ENCODE measurements at places on chromosomes 4 and X.

- DNase-seq: no peak
Observed at GRCh38 chr4:84583876-84584380, 1.0 kb downstream of the CDS1 start.

DNA sequence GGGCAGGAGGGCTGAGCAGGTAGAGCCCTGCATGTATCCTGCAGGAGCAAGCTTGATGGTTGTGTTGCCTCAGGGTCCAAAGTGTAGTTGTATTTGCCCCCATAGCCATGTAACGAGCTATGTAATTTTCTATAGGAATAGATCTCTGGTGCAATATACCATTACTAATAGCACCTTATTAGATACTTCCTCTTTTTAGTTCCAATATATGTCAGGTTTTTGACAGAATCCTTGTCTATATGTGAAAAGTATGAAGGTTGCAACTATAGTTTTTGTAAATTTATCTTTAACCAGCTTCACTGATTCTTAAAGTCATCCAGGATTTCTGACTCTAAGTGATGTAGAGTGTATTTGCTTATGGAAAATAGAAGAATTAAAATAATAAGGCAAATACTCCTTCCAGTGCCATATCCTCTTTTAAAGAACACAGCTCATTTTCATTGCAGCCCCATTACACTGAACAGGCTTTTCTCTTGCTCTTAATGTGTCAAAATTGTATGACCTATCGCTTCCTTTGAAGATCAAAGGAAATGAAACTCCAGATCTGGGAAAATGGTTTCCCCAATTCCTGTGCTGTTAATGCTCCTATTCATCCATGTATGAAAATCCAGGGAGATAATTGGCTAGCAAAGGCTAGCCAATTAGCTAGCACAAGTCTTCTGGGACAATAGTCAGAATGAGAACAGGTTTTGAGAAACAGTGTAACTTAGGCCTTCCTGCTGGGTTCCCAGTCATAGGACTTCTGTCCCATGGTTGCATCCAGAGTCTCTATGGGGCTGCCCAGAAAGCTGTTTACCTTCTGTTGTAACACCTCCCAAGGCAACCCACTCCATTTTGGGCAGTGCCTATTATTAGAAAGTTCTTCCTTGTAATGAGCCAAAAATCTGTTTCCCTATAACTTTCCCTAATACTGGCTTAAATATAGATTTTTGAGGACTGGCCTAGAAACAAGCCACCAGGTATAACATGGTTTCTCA is 90.6 kb downstream of the TSPAN7 start:
- DNase-seq: no peak

GRCh38 chrX:119638725-119639471 is 32.7 kb upstream of the NKRF start:
- no peak for DNase-seq

DNA sequence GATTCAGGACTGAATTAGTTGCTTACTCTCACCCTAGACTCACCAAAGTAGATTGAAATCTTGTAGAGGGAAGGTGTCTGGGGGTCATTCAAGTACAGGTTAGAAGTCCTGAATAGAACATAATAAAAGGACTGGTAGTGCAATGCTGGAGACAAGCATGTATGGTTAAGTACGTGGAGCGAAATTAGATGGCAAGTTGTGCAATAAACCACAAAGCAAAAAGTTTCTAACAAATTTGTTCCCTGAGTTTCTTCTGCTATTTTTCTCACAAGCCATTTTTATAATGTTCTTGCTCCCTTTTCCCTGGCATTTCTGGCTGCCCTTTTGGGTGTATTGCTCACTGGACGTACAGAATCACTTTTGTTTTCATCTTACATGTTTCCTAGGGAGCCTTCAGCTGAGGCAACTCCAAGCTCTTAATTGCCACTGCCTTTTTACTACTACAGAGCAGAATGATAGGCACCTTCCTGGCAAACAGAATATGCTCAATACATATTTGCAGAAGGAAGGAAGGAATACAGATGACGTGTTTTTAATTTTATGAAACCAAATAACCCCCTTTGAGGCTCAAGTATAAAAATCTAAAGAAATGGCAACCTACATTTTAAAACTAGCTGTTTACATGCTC is 23.4 kb downstream of the LANCL3 start:
- DNase-seq: no peak

DNA sequence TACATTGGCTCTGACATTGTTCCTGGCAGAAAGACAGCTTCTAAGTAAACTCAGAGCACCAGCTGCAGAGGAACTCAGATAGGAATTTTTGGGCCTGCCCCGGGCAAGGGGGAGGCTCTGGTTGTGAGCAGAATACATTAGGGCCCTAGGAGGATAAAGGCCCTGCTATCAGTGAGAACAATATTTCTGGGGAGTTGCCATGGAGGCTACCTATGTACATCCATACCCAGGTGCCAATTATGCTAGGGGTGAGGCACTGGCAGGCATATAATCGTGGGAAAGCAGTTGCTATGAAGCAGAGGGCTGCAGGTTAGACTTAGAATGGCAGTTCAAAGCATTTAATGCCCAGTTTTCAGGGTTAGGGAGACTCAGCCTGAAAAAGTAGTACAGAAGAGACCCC is 273.5 kb upstream of the EDA2R start:
- DNase-seq: no peak

DNA sequence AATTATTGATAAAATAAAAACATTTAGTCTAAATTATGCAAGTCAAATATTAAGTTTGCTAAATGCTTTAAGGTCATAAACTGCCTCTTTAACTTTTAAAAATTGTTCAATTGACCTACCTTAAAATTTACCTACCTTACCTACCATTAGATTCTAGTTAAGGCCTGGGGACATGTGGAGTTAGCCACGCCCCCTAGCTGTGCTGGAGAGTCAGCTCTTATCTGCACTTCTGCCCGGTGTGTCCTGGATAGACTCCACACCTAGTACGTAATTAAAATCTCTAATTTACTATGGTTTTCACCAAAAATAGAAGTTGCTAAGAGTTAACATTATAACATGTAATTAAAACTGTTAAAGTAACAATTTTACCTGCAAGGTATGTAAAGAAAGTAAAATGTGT is 22.7 kb downstream of the TENM3 start:
- DNase-seq: no peak

DNA sequence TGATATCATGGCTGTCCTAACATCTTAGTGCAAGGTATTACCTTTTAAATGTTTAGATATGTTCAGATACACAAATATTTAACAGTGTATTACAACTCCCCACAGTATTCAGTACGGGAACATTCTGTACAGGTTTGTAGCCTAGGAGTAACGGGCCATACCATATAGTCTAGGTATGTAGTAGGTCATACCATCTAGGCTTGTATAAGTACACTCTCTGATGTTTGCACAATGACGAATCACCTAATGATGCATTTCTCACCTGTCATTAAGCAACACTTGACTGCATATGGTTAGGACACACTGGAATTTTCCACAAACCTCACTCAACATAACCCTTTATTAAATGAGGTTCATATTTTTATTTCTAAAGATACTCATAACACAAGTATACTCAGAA is 67.7 kb downstream of the THOC2 start:
- no peak for DNase-seq

DNA sequence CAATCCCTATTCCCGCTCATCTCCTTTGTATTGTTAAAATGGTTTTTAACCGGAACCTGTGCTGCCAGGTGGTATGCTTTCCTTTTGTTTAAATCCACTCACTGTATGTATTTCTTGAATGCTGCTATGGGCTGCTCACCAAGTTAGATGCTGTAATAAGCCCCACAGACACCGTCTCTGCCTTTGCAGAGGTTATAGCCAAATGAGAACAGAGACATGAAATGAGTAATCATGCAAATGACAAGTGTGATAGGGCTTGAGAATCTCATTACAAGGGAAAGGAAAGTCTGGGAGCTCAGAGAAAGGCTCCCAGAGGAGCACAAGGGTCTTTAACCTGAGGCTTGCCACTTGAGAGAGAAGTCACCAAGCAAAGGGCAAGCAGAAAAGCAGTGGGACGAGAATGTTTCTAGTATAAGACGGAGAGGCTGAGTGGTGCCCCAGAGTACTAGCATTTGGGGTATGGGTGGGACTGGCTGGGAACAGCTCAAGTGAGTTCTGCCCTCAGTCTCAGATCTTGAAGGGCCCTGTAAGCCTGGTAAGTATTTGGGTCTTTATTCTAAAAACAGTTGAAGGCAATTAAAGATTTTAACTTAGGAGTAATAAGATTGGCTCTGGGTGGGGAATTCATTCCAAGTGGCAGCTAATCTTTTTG is 110.8 kb upstream of the H2AZ1 start:
- no peak for DNase-seq

DNA sequence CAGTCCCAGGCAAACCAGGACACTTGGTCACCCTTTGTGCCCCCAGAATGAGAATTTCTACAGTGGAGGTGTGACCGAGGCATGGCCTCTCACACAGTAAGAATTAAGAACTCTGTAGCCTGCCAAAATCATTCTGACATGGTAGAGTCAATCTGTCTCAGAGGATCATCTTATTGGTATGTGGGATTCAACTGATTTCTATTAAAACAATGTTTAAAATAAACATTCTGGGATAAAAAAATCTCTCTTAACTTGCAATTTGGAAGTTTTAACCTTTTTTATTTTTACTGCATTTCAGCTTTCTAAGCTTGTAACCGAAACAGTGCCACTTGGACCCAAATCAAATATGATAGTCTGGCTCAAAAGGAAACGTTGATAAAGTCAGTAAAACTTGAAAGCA is 165.4 kb upstream of the LDB2 start:
- DNase-seq: no peak

DNA sequence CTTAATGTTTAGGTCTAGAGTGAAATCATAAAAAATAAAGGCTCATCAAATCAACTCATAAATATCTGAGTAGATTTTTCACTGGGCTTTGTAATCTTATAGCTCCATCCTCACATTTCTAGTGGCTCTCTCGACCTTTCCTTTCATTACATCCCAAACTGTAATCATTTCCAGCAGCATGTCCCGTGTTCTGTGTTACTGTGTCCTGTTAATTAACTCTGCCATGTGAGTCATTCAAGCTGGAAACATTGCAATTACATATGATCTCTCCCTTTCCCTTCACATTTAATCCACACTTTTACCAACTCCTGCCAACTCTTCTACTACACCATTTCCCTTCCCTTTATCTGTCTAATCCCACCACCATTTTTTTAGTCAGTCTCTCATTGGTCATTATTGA is 75.5 kb downstream of the UGT8 start:
- no peak for DNase-seq

- DNase-seq: no peak
Observed at GRCh38 chr4:87255755-87256154, 35.3 kb upstream of the KLHL8 start.

- DNase-seq: no peak
Observed at GRCh38 chr4:34720571-34720970, 1523.7 kb downstream of the ARAP2 start.

DNA sequence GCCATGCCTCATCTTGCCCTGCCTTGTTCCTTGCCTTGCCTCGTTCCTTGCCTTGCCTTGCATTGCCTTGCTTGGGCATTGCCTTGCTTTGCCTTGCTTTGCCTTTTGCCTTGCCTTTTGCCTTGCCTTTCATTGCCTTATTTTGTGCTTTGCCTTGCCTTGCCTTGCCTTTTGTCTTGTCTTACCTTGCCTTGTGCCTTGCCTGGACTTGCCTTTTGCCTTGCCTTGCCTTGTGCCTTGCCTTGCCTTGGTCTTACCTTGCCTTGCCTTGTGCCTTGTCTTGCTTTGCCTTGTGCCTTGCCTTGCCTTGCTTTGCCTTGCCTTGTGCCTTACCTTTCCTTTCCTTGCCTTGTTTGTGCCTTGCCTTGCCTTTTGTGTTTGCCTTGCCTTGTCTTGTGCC is 88.2 kb downstream of the TAB3 start:
- no peak for DNase-seq

- no peak for DNase-seq
Observed at GRCh38 chr4:7513671-7514070, 78.9 kb upstream of the PSAPL1 start.

DNA sequence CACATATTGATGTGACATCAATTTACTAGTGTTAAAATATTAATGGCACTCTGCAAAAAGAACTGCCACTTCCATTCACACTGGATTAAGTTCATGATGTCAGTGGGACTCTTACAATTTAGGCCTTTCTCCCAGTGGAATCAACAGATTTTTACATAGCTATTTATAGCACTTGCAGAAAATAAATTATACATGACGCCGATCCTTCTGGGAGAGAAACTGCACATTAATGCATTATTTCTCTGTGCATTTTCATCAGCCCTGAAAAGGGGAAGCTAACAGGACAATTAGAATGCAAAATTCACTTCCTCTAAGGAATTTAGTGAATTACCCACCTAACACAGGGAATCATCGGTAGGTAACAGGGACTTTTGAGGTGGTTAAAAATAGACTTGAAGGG is 15.7 kb downstream of the LGI2 start:
- DNase-seq: no peak

- no peak for DNase-seq
Observed at GRCh38 chr4:56130606-56131155, 181.9 kb downstream of the CEP135 start.

All from activated naive CD4-positive, alpha-beta T cell (primary cell).